Sigmoid colon (tissue), 7 donors: ENCODE measurements at places on chromosomes 13 and 19. TPM values are rescaled to one million over a fixed set of nuclear protein-coding genes. Genes with fewer than 3 reads are reported as not detected.

The ZNF256 gene
- 4.8 TPM for total RNA-seq

GRCh38 chr19:49921871-49922795, 6.9 kb upstream of the ATF5 start:
- H3K27me3 ChIP-seq: no peaks in the 10 kb centered on the region
- H3K36me3 ChIP-seq: peaks cover 10% of the 10 kb centered on the region
- no peak overlapping the region for H3K27ac ChIP-seq

The LACC1 gene
- 6.8 TPM for total RNA-seq

The NLRP4 gene
- total RNA-seq: not detected

The BRSK1 gene
- total RNA-seq: 3.9 TPM
